CD4-positive, alpha-beta T cell treated with Interleukin-10 for 1 hour (primary cell): ENCODE measurements at places on chromosomes 5 and 9.

GRCh38 chr5:166926138-166926537 lies 1365.3 kb upstream of the WWC1 start:
- no peak for DNase-seq

- no peak for DNase-seq
Measured at GRCh38 chr5:137035480-137035878, 463.6 kb downstream of the SPOCK1 start.

- no peak for DNase-seq
Measured at GRCh38 chr5:9533562-9534364, 12.1 kb downstream of the SEMA5A start.

DNA sequence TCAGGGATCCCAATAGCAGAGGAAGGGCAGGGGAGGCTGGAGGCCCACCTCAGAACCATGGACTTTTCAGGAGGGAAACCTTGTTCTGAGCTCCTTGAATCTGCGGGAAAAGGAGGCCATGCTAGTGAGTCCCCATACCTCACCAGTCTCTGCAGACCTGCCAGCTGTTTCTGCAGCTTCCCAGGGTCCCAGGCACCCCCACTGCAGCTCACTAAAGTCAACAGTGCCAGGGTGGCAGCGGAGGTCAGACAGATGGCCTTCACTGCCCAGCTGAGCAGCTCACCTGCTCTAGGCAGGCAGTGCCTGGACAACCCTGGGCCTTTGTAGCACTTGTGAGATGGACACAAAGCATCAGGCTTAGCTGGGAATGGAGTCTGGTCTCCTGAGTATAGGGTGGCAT lies 4.4 kb upstream of the SLC27A4 start:
- DNase-seq = no peak

DNA sequence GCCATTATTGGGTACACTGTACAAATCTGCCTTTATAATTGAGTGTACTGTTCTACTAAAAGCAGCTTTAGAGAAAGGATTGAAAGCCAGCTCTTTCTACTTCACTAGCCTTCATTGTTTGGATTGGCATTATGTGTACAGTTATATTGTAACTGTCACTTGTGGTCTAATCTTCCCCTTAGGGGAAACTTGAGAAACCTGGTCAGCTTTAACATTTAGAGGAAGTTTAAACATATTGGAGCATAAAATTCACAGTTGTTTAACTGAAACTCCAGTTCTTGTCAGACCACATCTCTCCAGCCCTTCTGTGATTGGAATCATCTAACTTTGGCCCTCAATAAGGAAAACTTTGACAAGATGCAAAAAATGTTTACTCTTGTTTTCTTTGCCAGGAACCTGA lies 24.6 kb downstream of the PIK3R1 start:
- DNase-seq = no peak

GRCh38 chr9:38440516-38440915 lies 16.3 kb upstream of the IGFBPL1 start:
- no peak for DNase-seq

DNA sequence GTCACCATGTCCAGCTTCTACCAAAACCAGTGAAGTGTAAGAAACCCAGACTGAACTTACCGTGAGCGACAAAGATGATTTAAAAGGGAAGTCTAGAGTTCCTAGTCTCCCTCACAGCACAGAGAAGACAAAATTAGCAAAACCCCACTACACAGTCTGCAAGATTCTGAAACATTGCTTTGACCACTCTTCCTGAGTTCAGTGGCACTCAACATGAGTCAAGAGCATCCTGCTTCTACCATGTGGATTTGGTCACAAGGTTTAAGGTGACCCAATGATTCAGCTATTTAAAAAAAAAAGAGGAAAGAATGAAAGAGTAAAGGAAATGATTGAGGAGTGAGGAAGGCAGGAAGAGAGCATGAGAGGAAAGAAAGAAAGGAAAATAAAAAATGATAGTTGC lies 19.8 kb downstream of the IL7R start:
- no peak for DNase-seq

DNA sequence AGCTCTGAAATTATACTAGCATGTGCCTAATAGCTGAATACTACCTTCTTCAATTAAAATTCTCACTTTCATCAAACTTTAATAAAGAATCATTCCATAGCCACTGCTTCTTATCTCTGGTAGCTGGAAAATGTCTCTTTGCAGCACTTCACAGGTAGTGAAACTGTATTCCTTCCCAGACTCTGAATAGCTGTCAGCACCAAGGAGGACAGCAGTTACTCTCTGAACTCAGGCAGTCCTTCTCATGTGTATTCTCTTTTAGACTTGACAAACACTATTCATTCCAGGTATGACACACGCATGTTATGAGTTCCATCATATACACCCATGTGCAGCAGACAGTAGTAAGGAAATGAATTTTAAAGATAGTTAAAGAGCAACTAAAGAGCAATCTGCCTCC lies 627.1 kb downstream of the EFNA5 start:
- DNase-seq = no peak

GRCh38 chr5:156824800-156825199 lies 25.3 kb upstream of the PPP1R2B start:
- DNase-seq = no peak

GRCh38 chr5:175464074-175464941 lies 14.1 kb upstream of the SFXN1 start:
- peak; percentile 68 for DNase-seq

- no peak for DNase-seq
Measured at GRCh38 chr5:153358315-153358976, 132.0 kb upstream of the GRIA1 start.

GRCh38 chr9:114001410-114001685 lies 76.8 kb downstream of the AMBP start:
- DNase-seq = no peak

DNA sequence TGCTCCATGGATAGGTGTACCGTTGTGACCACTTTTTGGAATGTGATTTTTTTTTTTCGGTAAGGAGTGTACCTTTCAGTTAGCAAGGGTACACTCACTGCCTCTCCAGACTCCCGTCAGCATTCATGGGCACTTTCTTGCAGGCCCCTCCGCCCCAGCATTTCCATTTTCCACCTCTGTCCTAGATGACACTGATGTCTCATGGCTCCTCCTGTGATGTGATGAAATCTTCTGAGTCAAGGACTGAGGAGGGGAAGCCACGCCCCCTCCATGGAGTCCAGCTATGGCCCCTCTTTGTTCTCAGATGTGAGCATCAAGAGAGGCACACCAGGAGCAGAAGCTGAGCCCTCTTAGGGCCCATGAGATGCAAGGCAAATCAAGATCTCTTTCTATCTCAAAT lies 61.8 kb downstream of the CTSL start:
- no peak for DNase-seq

- DNase-seq = no peak
Measured at GRCh38 chr5:173729079-173729765, 112.8 kb upstream of the BOD1 start.
